ENCODE measurements at places on chromosomes 7 and 10. TPM values are rescaled to one million over a fixed set of nuclear protein-coding genes. Genes with fewer than 3 reads are reported as not detected.

NRCAM gene
- polyA plus RNA-seq = 26.6 TPM

GDF2 gene
- polyA plus RNA-seq = not detected

RALA gene
- polyA plus RNA-seq = 64.9 TPM

ZPBP gene
- polyA plus RNA-seq = 0.43 TPM

EXOC4 gene
- polyA plus RNA-seq = 66.1 TPM

ACSM6 gene
- polyA plus RNA-seq = 0.47 TPM

OLAH gene
- polyA plus RNA-seq = 1.0 TPM

CLDN4 gene
- 94.5 TPM for polyA plus RNA-seq

GRM8 gene
- 8.4 TPM for polyA plus RNA-seq

FAM25C gene
- not detected for polyA plus RNA-seq

TECPR1 gene
- polyA plus RNA-seq = 17.8 TPM

MACC1 gene
- polyA plus RNA-seq = 11.1 TPM

FAM241B gene
- 11.3 TPM for polyA plus RNA-seq

EGR2 gene
- 1.1 TPM for polyA plus RNA-seq

TRPV5 gene
- polyA plus RNA-seq = 0.56 TPM

TYW1 gene
- polyA plus RNA-seq = 24.6 TPM

NDUFB2 gene
- 183 TPM for polyA plus RNA-seq

PRSS58 gene
- not detected for polyA plus RNA-seq

VWDE gene
- polyA plus RNA-seq = 2.6 TPM

ANKRD22 gene
- 0.44 TPM for polyA plus RNA-seq

ZNF727 gene
- polyA plus RNA-seq = not detected

POU6F2 gene
- polyA plus RNA-seq = 0.38 TPM

PNLIPRP1 gene
- not detected for polyA plus RNA-seq

CPVL gene
- polyA plus RNA-seq = 74.9 TPM

TUBB8 gene
- 0.41 TPM for polyA plus RNA-seq

TBX20 gene
- polyA plus RNA-seq = not detected

SFXN4 gene
- 30.4 TPM for polyA plus RNA-seq

SPDYE8 gene
- polyA plus RNA-seq = 1.0 TPM

DGKI gene
- 1.8 TPM for polyA plus RNA-seq

CYP2W1 gene
- 3.1 TPM for polyA plus RNA-seq

INMT gene
- 2.5 TPM for polyA plus RNA-seq

BUB3 gene
- polyA plus RNA-seq = 120 TPM

CBLL1 gene
- polyA plus RNA-seq = 31.2 TPM

AQP1 gene
- polyA plus RNA-seq = 213 TPM

CDH23 gene
- polyA plus RNA-seq = 1.7 TPM

COL26A1 gene
- polyA plus RNA-seq = 23.1 TPM

TMEM270 gene
- polyA plus RNA-seq = not detected

NEURL1 gene
- polyA plus RNA-seq = 1.9 TPM

ANKRD1 gene
- 0.68 TPM for polyA plus RNA-seq

MEST gene
- polyA plus RNA-seq = 646 TPM

EPO gene
- not detected for polyA plus RNA-seq

SPDYE6 gene
- polyA plus RNA-seq = 10.2 TPM

CAV2 gene
- polyA plus RNA-seq = 22.2 TPM

BLNK gene
- 44.7 TPM for polyA plus RNA-seq

IL6 gene
- not detected for polyA plus RNA-seq

CFTR gene
- 6.2 TPM for polyA plus RNA-seq

FAM221A gene
- polyA plus RNA-seq = 24.8 TPM

EGFR gene
- polyA plus RNA-seq = 28.3 TPM

GIMAP5 gene
- polyA plus RNA-seq = 6.5 TPM

ACTL6B gene
- 0.17 TPM for polyA plus RNA-seq

DRGX gene
- not detected for polyA plus RNA-seq

DMBT1 gene
- 0.14 TPM for polyA plus RNA-seq

NRG3 gene
- 11.5 TPM for polyA plus RNA-seq

NME8 gene
- polyA plus RNA-seq = not detected

ORC5 gene
- polyA plus RNA-seq = 26.8 TPM

ANTXRL gene
- polyA plus RNA-seq = not detected

HOXA1 gene
- polyA plus RNA-seq = 2.8 TPM
